ENCODE measurements at places on chromosomes 2 and 18.
A peak's percentile ranks its signal among the peaks of the same experiment; 100 is the strongest.

- DNase-seq: no peak
These were observed 80.2 kb downstream of the RAB3GAP1 start for GRCh38 chr2:135132314-135132713.

- no peak for DNase-seq
These were observed 22.6 kb upstream of the FAP start for GRCh38 chr2:162265666-162266459.

- DNase-seq: no peak
These were observed 443.1 kb upstream of the ZEB2 start for GRCh38 chr2:144963031-144963430.

DNA sequence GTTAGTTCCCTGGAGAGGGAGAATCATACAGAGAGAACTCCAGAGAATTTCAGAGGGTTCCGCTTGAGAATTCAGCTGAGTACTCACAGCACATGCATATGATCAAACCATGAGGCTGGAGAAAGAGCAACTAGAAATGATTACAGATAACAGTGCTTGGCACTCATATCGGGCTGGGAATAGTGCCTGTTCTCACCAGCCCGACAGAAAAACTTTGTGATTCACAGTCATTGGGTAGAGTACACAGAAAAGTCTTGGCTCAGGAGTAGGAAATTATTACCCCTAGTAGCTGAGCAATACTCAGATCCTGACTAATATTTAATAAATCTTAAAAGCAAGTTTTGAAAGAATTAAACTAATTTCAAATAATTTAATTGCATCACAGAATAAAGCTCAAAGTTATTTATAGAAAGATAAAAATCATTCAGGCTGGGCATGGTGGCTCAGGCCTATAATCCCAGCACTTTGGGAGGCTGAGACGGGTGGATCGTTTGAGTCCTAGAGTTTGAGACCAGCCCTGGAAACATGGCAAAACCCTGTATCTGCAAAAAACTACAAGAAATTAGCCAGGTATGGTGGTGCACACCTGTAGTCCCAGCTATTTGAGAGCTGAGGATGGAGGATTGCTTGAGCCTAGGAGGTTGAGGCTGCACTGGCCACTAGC, 6.8 kb downstream of the WDPCP start:
- no peak for DNase-seq

DNA sequence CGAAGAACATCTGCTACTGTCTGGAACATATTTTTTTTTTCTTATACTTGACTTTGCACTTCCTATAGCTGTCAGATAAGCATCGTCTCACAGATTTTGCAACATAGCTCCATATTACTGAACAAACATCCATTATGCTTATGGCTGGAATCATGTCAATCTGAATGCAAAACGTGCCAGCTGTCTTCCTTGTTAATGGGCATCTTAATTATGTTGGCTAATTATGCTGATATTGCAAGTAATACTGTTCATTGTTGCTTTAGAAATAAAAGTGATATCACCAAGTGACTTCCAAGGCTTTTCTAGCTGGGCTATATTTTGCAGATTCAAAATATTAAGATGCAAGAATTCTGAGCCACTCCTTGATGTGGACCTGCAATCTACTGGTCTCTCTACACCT, 176.8 kb downstream of the ARL4C start:
- DNase-seq: no peak

- no peak for DNase-seq
These were observed 70.0 kb downstream of the HDAC4 start for GRCh38 chr2:239330836-239331235.

GRCh38 chr2:164920430-164920829, 34.9 kb downstream of the SLC38A11 start:
- DNase-seq: no peak

DNA sequence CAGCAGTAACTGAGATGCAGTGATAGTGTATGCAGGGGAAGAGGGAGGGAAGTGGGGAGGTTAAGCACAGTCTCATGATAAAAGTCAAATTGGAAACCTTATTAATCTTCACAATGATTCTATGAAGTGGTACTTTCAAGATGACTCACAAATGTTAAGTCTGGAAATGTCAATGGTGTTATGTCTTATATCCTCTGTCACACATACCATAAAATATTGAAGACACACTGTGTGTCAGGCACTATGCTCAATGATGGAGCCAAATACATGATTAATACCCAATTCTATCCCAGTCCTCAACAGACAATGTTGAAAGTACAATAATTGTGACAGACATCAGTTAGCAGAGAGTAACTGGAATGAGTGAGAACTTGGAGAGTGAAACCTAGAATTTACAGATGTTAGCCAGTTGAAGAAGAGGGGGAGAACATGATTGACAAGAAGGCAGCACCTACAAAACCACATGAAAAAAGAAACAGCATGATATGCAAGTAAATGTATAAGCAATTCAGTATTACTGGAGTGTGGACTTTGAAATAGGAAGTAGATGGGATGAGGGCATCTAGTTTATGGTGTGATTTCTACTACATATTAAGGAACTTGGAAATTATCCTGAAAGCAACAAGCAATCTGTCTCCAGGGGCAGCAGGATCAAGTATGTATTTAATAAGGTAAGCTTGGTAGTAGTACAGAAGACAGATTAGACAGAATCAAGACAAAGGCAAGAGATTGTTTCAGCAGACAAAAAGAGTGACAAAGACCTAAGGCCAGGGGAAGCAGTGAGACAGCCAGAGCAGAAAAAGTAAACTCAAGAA, 107.6 kb downstream of the STRN start:
- no peak for DNase-seq

DNA sequence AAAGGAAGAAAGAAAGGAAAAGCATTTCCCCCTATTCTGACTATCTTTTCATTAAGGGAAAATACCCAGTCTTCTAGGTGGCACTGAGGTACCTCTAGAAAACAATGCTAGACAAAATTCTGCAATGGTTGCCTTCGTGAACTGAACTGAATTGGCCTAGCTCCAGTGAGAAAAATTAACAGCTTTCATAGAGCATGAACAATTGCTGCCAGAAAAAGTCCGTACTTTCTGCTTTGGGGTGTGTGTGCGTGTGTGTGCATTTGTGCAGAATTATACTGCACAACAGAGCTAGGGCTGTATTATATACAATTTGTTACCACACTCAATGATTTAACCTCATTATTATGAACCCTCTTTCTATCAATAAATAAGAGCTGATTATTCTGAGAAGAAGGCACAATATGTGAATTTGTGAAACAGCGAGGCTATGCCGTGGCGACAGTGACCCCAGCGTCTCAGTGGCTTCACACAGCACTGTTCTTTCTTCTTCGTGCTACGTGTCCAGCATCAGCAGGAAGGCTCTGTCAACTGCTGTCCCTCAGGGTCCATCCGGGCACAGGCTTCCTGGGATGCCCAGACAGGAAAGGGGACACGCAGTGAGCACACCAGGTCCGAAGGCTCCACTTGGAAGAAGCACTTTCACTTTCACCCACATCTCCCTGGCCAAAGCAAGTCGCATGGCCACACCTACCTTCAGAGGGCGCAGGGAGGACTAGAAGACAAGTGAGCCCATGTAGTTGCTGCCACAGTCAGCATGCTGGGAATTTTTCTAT, 47.5 kb downstream of the PTGR3 start:
- DNase-seq: peak; percentile 9

DNA sequence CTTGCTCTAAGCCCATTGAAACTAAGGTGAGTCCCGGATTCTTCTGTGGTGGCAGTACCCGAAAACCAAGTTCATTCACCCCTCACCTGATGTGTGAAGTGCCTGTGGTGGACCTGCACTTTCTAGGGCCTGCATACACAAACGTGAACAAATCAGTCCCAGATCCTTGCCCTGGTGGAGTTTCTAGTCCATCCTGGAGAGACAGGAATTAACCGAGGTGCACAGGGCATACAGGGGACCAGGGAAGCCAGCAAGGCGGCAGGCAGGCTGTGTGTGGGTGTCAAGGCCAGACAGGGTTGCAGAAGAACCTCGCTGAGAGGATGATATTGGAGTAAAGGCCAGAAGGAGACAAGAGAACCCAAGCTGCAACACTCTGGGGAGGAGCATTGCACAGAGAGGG, 106.1 kb downstream of the SMIM21 start:
- DNase-seq: no peak

DNA sequence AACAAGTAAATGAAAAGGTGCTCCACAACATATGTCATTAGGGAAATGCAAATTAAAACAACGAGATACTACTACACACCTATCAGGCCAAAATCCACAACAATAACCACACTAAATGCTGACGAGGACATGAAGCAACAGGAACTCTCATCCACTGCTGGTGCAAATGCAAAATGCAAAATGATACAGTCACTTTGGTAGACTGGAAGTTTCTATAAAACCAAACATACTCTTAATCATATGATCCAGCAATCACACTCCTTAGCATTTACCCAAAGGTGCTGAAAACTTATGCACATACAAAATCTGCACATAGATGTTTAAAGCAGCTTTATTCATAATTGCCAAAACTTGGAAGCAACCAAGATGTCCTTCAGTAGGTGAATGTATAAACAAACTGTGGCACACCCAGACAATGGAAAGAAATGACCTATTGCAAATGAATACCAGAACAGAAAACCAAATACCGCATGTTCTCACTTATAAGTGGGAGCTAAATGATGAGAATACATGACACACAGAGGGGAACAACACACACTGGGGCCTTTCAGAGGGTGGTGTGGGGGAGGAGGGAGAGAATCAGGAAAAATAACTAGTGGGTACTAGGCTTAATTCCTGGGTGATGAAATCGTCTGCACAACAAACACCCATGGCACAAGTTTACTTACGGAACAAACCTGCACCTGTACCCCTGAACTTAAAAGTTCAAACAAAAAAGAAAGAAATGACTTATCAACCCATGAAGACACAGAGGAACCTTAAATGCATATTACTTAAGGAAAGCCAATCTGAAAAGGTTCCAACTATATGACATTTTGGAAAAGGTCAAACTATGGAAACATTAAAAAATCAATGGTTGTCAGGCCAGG, 80.4 kb downstream of the ASXL2 start:
- no peak for DNase-seq

DNA sequence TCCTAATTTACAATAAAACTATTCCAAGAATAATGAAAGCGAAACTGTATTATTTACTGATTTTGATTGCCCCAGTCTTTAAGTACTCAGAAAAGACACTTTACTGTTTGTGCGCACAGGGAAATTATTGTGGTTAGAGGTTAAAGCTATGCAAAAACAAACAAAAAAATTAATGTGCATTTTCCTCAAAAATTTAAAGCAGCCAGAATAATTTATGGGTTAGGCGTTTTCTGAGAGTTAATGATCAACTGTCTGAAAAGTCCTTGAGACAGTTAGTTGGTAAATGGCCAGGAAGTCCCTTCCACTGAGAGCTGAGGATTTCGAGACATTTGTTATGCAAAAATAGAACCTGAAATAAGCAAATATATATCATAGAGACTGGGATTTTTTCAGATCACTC, 143.3 kb downstream of the IRS1 start:
- DNase-seq: no peak

DNA sequence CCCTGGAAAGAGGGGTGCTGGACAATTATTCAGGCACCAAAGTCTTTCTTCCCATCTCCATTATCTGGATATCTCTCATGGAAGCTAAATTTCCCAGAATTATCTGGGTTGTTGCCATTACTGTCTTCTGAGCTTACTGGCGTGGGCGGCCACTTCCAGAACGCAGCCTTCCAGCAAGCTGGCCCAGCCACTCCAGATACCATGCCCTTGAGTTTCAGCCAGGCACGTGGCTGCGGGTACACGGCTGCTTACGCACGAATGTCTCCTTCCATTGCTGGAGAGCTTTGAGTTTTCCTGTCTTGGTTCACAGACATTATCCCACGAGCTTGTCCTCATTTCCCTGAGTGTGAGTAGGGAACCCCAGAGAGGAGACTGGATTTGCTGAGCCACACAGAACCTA, 32.7 kb downstream of the CELF4 start:
- DNase-seq: no peak

GRCh38 chr18:23743733-23744333, 54.6 kb downstream of the LAMA3 start:
- no peak for DNase-seq

- DNase-seq: no peak
These were observed 16.8 kb upstream of the LPIN1 start for GRCh38 chr2:11729362-11730212.

GRCh38 chr2:202486351-202486750, 110.2 kb downstream of the BMPR2 start:
- no peak for DNase-seq

DNA sequence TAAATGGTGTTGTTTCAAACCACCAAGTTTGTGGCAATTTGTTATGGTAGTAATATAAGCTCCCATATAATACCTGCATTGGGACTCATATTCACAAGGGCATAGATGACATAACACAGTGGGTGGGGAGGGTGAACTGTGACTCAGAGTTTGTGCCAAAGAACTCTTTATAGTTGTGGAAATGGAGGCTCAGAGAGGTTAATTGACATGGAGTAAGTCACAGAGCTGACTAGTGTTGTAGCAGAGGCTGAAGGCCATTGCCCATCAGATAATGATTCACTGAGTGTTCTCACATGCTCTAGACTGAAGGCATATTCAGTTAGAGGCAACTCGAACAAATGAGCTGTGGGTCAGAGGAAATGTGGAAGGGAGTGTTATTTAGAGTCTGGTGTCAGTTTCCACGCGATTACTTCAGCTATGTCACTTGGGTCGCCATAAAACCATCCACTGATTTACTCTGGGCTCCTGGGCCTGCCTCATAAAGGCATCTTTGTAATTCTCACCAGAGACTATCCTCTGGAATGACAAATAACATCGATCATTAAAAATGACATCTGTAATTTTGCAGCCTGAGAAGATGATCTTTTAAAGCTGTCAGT, 264.7 kb downstream of the CCDC85A start:
- no peak for DNase-seq

- DNase-seq: no peak
These were observed 528.9 kb downstream of the RIT2 start for GRCh38 chr18:42586601-42587000.

GRCh38 chr18:58756596-58757240, 85.5 kb downstream of the MALT1 start:
- no peak for DNase-seq

DNA sequence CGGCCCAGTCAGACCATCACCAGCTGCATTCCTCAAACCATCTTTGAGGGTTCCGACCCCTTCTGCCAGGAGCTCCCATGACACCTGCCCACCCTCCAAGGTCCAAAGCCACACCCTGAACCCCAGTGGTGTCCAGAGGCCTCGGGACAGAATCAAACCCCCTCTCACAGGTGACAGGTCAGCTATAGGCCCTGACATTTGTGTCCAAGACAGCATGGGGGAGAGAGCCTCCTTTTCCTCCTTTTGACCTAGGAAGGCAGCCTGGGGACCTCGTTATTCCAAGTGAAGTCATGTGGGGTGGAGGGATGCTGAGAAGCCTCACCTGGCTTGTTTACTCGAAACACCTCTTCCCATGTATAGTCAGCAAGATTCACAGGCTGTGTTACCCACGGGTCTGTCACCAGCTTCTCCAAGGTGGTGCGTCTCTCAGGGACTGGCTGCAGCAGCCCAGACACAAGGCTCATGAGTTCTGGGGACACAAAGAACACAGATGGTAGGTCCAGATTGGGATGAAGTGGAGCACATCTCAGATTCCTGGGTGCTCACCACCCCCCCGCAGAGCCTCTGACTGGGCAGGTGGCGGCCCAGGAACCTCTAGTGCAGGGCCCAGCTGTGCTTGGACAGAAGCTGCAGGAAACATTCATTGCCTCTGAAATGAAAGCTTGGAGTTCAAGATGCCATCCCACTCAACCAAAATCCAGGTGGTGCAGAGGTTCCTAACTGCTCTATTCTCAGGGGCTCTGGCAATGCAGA, 5.1 kb upstream of the MTERF4 start:
- no peak for DNase-seq

- DNase-seq: peak; percentile 29
These were observed 245.0 kb upstream of the FN1 start for GRCh38 chr2:215680605-215681598.

All from activated CD4-positive, alpha-beta T cell treated with anti-CD3 and anti-CD28 coated beads, Interleukin-2, amount 50 U/mL, for 48 hours (primary cell).